ENCODE measurements at places on chromosomes 16 and 17.

DNA sequence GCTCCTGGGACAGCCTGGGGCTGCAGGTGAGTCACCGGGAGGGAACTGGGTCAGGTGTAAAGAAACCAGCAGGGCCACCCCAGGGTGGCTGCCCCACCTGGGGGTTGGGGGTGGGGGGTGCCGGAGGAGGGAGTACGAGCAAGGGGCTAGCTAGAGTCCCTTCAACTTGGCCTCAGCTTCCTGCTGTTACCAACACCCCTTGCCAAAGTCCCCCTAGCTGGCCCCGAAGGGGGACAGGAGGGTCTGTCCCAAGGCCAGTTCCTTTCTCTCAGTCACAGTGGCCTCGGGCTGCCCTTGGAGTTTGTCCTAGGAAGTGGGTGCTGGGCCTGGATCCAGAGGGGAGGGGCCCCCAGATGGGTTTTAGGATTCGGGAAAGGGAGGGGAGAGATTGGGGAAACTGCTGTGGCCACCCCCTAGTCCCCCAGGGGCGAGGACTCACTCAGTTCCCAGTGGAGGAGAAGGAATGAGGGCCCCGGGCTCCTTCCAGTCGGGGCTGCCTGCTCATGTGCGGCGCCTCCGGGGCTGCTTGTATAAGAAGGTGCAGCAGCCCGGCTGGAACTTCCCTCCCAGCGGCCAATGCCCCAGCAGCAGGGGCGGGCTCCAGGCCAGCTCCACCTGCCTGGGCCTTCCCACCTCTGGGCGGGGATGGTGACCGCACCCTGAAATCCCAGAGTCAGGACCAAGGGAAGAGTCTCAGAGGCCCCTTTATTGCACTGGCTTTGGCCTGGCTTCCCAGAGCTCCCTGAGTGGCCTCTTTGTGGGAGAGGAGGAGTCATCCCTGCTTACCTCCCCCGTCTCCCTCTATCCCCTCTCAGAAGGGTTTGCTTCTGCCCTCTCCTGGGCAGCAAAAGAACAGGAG lies 7.3 kb downstream of the ARHGAP27 start:
- no peak for DNase-seq

DNA sequence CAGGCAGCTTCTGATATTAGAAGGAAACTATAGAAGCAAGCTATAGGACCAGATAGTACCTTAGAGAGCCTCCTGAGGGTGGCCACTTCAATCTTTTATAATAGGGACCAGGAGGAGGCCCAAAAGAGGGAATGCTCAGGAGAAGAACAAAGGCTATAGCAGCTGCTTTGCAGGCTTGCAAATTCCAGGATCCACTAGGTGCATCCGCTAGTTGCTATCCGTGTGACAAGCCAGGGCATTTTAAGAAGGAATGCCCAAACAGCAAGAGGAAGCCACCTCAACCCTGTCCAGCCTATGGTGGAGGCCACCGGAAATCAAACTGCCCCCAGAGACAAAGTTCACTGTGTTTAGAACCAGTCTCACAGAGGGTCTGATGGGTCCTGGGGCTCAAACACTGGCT lies 192.6 kb upstream of the KIF2B start:
- no peak for DNase-seq

DNA sequence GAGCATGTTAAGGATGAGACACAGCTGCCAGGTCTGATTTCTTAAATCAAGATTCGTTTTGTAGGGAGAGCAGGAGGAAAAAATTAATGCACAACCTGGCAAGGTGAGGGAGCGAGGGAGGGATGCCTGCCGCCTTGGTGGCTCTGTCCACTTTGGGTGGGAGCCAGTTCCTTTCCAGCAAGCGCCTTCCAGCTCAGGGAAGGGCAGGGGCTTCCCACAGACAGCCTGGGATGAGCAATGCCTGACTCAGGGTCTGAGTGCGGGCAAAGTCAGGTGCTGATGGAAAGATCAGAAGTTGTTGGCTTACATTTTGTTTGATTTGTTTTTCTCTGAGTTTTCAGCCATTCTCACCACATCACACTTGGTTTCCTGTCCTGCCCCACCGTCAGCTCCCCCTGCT lies 220.7 kb downstream of the ENGASE start:
- no peak for DNase-seq

- DNase-seq, result no peak
Observed at GRCh38 chr17:31155208-31155810, 60.5 kb downstream of the NF1 start.

GRCh38 chr17:55986817-55987216 lies 166.5 kb upstream of the ANKFN1 start:
- no peak for DNase-seq

DNA sequence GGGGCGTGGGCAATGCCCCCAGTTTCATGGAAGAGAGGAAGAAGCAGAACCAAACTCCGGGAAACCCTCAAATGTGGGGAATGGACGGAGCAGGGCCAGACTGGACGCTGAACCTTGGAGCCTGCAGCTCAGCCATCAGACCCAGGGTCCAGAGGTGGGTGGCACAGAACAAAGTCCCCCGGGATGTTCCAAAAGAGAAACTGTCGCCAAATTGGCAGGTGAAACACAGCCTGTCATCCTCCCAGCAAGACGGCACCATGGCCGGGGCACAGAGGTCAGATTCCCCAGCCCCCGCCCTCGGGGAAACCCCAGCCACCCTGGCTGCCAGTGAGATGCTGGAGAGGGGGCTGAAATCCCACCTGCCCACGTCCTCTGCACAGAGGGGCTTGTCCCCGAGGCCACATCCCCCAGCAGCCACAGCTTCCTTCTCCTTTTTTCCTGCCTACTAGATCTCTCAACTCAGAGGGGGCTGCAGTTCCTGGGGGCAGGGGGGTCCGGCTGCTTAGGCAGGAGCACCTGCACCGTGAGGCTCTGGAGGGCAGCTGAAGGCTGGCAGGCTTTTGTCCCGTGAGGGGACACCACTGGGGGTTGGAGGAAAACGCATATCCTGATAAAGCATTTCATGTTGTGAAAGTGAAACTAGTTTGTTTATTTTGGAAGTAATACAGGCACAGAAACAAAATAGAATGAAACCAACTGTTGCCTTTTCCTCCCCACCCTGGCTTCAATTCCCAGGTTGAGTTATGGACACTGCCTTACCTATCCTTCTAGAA lies 1.2 kb upstream of the SECTM1 start:
- DNase-seq, result no peak

All from right renal pelvis (tissue), 4 donors.